ENCODE measurements at places on chromosomes 6 and 20.

DNA sequence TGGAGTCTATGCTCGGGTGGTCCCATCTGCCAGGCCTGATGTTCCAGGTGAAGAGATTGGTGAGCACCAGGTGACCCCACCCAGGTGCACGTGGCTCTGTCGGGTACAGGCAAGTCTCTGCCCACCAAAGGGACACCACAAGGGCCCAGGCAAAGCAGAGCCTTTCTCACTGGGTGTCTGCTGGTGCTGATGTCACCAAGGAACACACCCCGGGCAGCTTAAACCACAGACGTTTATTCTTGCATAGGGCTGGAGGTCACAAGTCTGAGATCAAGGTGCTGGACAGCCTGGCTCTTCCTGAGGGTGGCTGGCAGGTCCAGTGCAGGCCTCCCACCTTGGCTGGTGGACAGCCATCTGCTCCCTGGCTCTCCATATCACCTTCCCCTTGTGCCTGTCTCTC is 100.7 kb upstream of the CD93 start:
- no peak for DNase-seq

- no peak for DNase-seq
These were observed 232.3 kb downstream of the QKI start for GRCh38 chr6:163646866-163647265.

GRCh38 chr20:4160761-4161305 is 145.5 kb upstream of the RNF24 start:
- peak; percentile 87 for DNase-seq

DNA sequence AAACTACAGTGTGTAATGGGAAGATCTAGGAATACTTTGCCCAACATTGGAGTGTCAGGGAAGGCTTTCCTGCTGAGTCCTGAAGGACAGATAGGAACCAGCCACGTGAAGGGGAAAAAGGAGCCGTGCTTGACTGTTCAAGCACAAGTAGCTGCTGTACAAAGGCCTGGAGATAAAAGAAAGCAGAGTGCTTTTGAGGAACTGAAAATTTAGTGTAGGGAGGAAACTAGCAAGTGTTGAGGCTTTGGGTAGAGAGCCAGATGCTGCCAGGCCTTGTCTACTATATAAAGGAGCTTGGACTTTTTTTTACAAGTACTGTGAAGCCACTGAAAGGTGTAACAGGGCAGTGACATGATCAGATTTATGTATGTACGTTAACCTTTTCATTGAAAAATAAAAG is 39.0 kb downstream of the DSE start:
- DNase-seq = peak; percentile 31

- no peak for DNase-seq
These were observed 469.1 kb upstream of the RUNX2 start for GRCh38 chr6:44858998-44859397.

DNA sequence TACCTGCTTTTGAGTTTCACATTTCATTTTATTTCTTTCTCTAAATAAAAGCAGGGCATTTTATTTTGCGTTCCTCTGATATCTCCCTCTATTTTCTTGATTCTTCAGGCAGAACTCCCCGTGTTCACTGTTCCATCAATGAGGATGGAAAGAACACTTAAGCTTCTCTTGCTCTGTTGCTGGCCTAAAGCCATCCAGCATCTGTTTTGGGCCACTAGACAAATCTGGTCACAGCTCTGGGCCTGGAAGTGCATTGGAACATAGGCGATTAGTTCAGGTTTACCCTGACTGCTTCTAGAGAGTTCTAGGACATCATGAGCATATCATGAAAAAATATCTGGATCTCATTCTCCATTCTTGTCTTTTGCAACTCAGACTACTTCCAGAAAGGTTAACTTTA is 611.2 kb downstream of the UTRN start:
- no peak for DNase-seq

DNA sequence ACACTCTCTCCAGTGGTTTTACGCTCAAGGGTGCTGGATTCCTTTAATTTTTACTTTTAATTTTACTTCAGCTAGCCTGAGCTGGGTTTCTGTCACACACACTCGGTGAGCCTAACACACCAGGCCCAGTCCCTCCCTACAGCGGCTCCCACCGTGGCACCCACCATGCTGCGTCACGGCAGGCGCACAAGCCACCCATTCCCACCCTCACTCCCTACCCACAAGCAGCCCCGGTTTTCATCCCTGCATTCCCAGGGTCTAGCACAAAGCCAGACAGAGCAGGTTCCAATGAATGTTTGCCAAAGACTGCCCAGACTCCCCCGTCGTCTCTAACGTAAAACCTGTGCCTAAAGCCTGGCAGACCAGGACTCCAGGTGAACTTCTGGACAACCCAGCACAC is 50.3 kb downstream of the MYH7B start:
- no peak for DNase-seq

DNA sequence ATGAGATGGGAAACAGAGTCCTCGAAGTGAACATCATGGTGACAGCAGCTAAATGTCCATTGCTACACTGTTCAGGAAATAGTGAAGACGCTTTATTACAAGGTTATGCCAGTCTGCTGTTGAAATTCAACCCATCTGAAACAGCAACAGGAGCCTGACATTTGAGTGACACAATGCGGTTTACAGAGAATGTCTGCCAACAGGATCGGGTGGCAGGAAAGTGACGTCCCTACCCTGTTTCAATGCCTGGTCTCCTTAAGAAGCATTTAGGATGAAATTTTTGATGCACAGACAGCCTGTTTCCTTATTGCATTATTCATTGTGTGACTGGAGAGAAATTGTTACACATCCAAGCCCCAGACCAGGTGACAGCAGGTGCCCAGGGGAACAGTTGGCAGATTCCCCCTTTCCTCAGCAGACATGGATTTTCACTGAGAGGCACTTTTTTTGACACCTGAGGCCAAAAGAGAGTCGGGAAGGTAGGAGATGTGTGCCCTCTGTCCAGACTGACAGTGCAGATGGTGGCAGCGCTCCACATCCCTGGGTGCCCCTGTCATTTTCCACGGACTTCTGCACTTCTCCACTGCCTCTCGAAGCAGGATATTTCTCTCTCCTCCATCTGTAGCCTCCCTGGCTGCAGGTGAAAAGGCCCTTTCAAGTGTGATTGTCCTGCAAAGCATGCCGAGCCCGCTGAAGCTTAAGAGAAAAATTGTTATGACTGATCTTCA is 87.9 kb downstream of the BFSP1 start:
- DNase-seq = no peak

DNA sequence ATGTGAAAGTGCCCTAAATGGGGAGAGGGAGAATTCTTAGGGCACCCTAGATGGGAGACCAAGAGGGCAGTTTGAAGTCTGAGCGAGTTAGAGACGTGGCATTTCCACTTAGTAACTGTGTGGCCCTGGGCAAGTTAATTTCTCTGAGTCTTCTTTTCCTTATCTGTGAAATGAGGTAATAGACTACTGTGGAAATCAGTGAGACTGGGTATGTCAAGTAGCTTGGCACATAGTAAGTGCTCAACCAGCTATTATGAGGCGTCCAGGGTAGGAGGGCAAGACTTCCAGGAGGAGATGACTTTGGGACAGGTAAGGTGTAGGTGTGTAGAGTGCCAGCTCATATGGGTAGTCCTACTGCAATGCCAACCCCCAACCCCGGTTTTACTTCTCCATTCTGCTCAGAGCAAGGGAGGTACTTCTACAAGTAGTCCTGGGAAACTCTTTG is 770 bp downstream of the KIF3B start:
- no peak for DNase-seq

DNA sequence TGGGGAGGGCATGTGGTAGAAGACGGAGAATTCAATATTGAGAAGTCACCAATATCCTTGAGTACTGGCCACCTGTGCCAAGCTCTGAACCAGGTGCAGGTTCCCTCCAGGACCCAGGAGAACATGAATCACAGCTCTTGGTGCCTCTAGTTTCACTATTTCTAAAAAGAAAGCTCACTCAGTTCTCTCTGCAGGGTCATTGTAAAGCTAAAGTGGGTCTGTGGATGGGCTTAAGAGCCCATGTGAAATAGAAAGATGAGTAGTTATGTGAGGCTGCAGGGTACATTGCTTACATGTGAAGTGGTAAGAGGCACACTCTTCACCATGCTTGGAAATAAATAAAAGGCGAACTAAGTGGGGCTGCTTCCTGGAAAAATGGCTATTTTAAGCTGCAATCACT is 43.6 kb downstream of the ZNF831 start:
- no peak for DNase-seq

- DNase-seq = no peak
These were observed 207.6 kb downstream of the TBC1D7 start for GRCh38 chr6:13120483-13121482.

- no peak for DNase-seq
These were observed 20.1 kb downstream of the KIF16B start for GRCh38 chr20:16553101-16553500.

GRCh38 chr6:43914272-43915147 is 144.5 kb downstream of the VEGFA start:
- DNase-seq = no peak

DNA sequence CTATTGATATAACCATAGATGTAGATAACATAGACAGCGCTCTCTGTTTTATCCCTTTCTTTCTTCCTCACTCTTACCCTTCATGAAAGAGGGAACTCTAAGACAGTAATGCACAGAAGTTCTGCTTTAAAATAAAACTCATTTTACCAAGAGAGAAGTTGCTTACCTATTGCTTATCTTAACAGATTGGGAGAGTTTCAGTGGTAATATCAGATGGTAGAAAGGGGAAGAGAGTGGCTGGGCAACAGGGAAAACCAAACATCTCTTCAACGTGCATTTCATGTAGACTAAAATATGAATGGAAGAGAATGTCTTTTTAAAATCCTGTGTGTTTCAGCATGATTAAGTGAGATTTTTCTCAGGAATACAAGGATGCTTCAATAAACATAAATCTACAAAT is 45.3 kb upstream of the SIRPG start:
- DNase-seq = no peak

GRCh38 chr6:37535759-37536490 is 36.2 kb upstream of the CCDC167 start:
- DNase-seq = no peak

DNA sequence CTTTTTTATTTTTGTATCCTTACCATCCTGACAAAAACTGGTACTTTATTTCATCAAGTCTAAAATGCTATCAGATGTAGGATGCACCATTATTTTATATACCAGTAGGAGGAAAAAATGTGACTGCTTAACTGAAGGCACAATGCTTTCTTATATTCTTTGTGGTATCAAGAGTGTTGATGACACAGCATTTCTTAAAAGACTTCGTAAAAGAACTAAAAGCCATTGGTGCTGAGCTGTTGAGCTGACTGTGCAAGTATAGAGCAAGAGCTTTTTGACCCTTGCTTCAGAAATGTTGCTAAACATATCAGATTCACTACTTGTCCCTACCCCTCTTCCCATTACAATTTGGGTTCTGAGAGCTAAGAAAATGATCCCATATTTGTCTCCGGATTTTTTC is 17.5 kb downstream of the SF3B5 start:
- DNase-seq = no peak

DNA sequence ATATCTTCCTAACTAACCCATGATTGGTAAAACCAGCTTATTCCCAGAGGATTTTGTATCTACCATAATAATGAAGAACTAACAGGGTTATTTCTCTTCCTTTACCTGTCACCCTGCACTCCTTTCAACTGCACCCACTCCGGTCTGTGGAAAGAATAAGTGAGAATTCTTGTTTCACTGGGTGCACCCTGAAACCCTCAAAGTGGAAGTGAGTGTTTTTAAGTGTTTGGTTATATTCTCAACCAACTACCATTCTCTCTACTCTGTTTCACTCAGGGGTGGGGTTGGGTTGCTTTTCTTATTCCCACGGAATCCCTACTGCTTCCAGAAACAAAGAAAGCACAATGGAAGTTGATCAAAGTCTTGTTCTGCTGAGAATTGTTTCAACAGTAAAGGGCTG is 42.6 kb upstream of the KHDRBS2 start:
- DNase-seq = no peak

GRCh38 chr20:34292496-34292895 is 10.7 kb downstream of the AHCY start:
- DNase-seq = no peak
